ENCODE measurements at places on chromosomes 1 and 21.

- DNase-seq, result no peak
Observed at GRCh38 chr1:9591669-9592509, 3.2 kb downstream of the TMEM201 start.

- peak; percentile 87 for DNase-seq
Observed at GRCh38 chr1:41802532-41803501, 115.9 kb downstream of the HIVEP3 start.

- no peak for DNase-seq
Observed at GRCh38 chr1:215863796-215864195, 296.7 kb downstream of the KCTD3 start.

- DNase-seq, result no peak
Observed at GRCh38 chr1:170674239-170674638, 10.3 kb downstream of the PRRX1 start.

DNA sequence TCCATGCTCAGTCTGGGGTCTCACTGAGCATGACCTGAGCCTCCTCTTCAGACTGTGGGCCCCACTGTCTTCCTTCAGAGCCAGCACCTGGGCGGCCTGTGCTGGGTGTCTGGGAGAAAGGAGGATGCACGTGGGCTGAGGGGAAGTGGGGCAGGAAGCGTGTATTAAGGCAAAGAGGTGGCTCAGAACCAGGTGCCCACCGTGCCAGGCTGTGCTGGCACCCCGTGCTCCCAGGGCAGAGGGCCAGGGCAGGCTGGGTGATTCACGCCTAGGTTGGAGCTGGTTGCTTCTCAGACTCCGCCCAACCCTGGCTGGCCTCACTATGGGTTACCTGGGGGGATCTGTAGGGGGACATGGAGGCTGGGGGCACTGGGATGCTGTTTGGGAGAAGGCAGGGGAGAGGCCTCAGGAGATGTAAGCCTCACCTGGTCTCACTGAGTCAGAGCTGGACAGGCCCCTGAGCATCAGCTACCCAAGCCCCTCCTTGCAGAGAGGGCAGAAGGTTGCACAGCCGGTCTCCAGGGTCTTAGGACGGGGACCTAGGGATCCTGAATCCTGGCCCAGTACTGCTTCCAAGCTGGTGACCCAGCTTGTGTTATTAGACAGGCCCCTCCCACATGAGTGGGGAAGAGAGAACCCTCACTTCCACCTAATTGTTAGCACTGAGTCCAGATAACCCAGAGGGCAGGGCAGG is 18.6 kb upstream of the PADI1 start:
- DNase-seq, result no peak

DNA sequence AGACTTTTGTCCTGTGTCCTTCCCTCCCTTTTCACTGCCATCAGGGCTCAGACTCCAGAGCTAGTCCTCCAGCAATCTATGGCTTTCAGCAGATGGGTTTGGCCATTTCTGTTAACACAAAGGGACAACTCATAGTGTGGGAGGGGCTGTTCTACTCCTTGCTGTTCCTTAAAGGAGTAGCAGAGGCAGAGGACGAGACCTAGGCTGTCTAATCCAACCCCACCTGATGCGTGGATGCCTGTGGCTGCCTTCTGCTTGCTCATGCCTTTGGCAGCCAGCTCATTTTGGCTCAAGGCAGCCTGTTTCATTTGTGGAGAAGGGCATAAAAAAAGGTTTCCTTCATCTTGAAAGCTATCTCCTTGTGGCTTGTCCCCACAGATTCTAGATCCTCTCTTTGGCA is 27.0 kb downstream of the MFSD2A start:
- no peak for DNase-seq

DNA sequence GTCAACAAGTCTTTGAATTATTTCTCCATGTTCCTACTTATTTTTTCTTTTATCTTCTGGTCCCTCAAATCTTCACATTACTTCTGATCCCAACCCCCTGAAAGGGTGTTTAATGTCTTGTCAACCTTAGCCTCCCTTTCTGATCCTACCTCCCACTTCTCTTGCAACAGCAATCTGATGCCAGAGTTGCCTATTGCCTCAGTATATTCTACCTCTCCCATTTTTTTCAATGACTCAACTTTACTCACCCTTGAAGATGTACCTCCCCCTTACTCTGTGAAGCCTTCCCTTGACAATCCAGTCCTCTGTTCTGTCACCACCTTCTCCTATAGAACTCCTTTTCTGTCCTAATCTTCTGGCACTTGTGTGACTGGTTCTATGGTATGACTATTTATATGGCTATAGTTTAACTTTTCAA is 99.5 kb upstream of the CD55 start:
- no peak for DNase-seq

DNA sequence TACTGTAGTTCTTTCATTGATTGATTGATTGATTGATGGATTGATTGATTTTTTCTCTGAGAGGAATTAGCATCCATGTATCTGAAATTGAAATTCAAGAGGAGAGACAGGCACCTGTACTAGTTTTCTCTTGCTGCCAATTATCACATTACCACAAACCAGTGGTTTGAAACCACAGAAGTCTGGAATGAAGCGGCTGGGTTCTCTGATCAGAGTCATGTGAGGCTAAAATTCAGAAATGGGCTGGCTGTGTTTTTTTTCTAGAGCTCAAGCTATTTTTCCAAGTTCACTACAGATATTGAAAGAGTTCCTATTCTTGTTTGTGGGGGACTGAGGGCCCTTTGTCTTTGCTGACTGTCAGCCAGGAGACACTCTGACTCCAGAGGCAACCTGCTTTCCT is 10.0 kb downstream of the NBPF3 start:
- no peak for DNase-seq

GRCh38 chr1:150383631-150384324 is 19.8 kb downstream of the RPRD2 start:
- no peak for DNase-seq

DNA sequence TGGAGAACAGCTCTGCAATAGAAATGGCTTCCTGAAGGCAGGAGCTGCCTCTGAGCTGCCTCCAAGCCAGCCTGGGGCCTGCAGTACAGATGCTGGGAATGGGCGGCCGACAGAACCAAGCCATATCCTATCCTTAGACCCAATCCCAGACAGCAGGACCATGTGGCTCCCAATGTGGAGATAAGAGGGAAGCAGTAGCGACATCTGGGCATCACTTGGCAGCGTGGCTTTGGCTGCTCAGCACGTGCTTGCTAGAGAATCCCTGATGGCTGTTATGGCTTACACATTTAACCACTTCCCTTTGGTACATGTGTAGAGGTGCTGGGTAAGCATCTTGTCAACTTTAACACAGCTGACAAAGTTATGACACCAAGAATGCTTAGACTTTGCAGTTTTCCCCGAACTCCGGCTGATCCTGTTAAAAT is 87.7 kb downstream of the MAN1C1 start:
- peak; percentile 15 for DNase-seq

- DNase-seq, result no peak
Observed at GRCh38 chr1:60972841-60973364, 109.5 kb upstream of the NFIA start.

DNA sequence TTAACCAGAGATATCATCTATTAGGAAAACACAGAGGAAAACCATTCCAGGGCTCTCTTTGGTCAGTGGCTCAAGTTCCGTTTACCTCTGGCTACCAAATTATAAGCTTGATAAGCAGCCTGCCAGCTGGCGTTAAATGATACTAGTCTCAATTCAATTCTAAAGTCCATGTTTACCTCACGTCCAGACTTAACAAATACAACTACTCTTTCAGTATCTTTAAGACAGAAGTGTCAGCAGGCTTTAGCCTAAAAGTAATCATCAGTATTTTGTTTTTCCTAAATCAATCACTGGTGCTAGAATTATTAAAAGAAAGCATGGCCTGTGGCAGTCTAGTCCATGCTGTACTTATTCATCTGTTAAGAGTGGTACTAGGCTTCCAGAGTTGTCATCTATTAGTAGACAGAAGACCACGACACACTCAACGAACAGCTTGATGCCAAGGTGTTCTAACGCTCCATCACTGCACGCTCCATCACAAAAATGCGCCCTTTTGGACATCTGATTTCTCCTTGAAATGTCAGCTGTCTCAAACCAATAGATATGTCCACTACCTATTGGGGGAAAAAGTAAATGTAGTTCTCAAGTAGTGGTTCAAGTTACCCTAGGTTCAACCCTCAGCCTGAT is 1.5 kb downstream of the IVNS1ABP start:
- no peak for DNase-seq

DNA sequence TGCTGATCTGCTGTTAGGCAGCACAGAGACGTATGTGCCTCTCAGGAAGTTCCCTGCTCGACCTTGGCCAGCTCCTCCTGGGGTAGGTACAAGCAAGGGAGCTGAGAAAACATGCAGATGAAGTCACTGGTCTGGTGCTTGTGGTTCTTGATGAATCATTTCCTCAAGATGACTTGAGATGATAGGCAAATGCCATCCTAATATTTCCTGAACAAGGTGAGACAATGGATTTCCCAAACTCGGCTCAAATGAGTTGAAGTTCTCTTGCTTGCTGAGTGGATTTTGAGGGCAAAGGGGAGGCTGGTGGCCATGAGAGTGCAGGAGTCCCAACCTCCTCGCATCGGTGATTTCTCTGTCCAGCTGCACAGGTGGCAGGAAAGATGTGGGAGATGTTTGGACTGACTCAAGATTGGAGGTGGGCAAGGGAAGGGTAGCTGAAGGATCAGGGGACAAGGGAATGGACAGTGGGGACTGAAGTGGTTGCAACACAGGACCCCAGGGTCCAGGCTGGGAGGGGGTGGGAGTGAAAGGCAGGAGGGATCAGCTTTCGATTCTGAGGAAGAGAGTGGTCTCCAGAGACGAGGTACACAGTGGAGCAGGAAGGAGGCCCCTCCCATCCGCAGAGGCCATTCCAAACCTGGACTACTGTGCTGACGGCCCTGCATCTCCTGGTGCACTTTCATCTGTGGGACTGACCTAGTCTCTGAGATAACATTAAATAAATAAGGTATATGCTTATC is 63.9 kb downstream of the CAPN2 start:
- no peak for DNase-seq

DNA sequence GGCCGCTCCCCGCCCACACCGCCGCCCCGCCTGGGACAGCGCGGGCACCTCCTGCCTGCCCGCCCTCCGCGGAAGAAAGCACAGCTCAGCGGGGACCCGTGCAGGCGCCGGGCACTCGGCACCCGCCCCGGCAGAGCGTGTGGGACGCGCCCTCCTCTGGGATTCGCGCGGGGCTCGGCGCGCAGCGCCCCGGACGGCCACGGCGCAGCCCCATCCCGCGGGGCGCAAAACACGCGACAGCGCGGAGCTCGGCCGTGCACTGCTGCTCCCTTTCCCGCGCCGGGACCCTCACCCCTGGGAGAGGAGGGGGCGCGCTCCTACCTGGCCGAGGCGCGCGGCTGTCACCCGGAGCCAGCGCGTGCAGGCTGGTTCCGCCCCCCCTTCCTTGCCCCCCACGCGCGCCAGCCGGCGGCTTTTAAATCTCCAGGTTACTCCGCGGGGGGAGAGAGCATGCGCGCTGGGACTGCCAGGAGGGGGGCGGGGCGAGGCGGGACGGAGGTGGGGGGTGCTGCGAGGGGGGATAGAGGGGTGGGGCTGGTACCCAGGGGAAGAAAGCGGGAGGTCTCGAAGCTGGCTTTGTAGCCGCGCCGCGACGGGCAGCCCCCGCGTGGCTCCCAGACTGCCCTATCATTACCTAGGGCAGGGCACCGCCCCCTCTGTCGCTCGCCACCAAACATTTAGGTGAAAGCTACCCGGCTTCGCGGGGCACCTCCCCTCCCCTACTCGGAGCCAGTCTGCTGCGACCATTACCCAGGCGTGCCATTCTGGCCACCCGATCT is at the start of gene SLC45A3:
Gene SLC45A3, minus strand, starts transcription at position 437 of the 779 bp plus-strand sequence. CDS start 15,853 bp downstream, outside the sequence.
- peak; percentile 27 for DNase-seq

DNA sequence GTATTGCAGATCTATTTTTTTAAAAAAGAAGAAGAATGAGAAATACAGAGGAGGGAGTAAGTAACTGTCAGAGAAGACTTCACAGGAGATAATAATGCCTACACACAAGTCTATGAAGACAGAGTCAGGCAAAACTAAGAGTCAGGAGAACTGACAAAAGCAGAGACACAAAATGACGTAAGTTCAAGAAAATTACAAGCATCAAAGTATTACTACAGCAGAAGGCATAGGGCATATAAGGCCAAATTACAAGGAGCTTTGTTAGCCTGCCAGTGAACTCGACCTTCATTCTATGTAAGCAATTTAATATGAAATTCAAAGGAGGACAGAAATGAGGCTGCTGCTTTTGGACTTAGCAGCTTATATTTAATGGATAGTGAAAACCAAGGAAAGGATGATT is 23.7 kb downstream of the FAF1 start:
- no peak for DNase-seq

- DNase-seq, result no peak
Observed at GRCh38 chr1:16900751-16901150, 5.0 kb downstream of the RNU1-2 start.

- DNase-seq, result no peak
Observed at GRCh38 chr1:247056071-247056470, 22.5 kb downstream of the ZNF670 start.

DNA sequence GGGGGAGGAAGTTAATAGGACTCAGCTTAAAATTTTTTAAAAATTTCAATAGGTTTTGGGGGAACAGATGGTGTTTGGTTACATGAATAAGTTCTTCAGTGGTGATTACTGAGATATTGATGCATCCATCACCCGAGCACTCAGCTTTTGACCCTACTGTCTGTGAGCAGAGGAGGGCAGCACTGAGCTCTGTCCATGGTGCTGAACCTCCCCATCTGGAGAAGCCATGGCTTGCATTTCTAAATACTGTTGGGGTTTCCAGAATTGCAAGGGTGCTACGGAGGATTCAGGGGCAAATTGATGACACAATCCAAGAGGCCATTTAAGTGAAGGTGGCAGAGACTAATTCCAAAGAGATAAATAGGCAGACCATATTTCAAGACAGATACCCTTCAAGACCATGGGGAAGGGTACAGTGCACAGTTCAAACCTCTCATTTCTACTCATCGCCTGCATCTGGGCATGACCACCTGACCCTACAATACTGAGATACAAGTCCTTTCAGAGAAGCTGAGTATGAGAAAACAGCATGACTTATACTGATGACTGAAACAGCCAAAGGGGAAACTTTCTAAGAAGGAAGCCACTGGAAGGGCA is 17.2 kb downstream of the SYT2 start:
- DNase-seq, result peak; percentile 18

- no peak for DNase-seq
Observed at GRCh38 chr1:193697115-193697762, 510.8 kb upstream of the B3GALT2 start.

- DNase-seq, result no peak
Observed at GRCh38 chr1:210262167-210262896, 29.7 kb downstream of the SERTAD4 start.

DNA sequence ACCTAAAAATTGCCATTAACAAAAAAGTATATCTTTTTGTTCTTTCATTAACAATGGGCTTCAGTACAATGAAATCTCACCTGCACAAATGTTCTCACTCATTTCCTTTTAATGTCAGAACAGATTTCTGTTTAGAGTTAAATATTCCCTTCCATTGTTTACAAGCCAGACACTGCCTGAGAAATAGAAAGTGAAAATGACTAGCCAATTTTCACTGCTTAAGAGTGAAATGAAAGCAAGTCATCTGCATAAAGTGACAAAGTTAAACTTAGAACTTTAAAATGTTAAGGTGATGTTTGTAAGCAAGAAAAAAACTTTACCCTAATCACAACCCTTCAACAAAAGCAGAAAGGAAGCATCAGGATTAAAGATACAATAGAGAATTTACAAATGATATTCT is 27.5 kb downstream of the COA6 start:
- DNase-seq, result no peak

GRCh38 chr1:108961198-108961597 is 2.1 kb downstream of the CLCC1 start:
- DNase-seq, result no peak

- no peak for DNase-seq
Observed at GRCh38 chr1:52899445-52899894, 22.1 kb downstream of the ECHDC2 start.

- no peak for DNase-seq
Observed at GRCh38 chr1:209172286-209172685, 411.2 kb upstream of the CAMK1G start.

- DNase-seq, result no peak
Observed at GRCh38 chr1:245483247-245483646, 328.5 kb downstream of the KIF26B start.
